Foreskin melanocyte (primary cell): ENCODE measurements at places on chromosomes 16 and 17.

DNA sequence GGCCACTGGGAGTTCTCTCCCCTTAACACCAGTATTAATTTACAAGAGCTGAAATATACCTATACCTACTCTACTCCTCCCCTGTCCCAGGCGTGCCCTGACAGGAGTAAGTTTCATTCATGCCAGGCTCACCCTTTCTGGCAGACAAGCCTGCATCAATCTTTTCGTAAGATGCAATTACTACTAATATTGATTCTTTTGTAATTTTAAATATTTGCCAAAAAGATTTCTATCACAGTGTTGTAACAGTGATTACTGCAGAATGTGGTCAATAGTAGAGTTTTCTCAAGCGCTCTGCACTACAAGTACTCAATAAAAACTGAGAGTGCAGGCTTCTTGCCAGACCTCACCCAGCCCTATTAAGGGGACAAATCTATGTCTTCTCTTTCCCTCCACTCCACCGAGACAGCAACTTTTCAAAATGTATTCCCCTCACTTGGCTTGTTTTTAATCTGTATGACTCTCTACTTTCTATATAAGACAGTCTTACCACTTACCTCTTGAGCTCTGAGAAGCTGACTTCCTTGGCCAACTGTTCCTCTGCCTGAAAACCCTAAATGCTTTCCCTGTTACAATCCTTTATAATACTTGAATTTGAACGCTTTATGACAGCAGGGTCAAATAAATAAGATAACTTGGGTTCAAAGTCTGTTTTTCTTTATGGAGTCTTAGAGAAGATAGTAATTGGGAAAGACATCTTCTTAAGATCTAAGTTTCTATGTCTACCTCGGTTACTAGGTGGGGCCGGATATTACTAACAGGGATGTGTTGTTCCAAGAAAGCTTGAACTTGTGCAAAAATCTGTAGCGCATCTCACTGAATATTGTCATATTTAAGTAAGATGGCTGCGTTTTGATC, at the start of gene TMIGD1:
Gene TMIGD1, minus strand, starts transcription at position 555 of the 858 bp plus-strand sequence. CDS start 1,924 bp downstream, outside the sequence.
- DNase-seq: no peak

GRCh38 chr17:35345445-35345925, 27.9 kb downstream of the SLFN11 start:
- DNase-seq: no peak

- DNase-seq: no peak
Measured at GRCh38 chr16:80610481-80611156, 69.8 kb downstream of the DYNLRB2 start.

DNA sequence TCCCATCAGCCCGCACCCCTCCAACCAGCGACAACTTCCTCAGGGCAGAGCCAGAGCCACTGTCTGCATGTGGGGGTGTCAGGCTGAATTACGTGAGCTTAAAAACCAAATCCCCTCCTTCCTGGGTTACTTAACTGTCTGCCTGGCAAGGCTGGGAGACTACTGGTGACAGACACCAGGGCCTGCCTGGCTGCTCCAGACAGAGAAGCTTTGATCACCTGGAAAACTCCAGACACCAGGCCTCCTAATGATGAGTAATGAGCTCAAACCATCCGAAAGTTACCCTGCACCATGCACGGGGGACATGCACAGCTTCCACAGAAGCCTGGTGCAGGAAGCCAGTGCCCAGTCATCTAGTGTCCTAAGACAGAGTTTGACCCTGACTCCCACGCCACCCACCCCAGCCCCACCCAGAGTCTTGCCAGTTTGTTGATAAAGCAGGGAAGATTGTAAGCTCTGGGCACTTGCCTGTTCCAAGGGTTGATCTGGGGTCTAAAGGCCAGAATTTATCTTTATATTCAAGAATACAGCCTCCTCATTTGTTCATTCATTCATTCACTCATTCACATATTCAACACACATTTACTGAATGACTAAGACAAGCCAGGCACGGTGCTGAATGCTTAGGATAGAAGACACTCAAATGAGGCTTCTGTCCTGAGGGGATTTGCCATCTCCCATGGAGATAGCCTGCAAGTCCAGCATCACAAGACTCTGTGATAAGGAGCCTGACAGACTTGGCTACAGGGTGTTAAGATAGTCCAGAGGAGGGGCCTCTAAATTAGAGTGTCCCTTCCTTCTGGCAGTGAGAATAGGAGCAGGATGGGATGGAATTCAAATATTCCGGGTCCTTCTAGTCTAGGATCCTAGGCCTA, 7.2 kb upstream of the CCDC182 start:
- DNase-seq: peak; percentile 22

DNA sequence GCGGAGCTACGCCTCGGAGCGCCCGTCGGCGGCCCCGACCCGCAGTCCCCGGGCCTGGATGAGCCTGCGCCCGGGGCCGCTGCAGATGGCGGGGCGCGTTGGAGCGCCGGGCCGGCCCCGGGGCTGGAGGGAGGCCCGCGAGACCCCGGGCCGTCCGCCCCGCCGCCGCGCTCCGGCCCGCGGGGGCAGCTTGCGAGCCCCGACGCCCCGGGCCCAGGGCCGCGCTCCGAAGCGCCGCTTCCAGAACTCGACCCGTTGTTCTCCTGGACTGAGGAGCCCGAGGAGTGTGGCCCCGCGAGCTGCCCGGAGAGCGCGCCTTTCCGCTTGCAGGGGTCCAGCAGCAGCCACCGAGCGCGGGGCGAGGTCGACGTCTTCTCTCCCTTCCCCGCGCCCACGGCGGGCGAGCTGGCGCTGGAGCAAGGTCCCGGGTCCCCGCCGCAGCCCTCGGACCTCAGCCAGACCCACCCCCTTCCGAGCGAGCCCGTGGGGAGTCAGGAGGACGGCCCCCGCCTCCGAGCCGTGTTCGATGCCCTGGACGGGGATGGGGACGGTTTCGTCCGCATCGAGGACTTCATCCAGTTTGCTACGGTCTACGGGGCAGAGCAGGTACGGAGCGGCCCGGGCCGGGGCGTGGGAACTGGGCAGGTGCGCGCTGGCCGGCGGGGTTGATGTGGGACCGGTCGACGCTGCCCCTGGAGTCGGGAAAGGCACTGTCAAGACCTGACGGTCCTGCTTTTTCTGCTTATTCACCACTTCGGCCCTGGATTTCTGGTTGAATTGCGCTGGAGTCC, 861 bp downstream of the RAB11FIP3 start:
- no peak for DNase-seq

DNA sequence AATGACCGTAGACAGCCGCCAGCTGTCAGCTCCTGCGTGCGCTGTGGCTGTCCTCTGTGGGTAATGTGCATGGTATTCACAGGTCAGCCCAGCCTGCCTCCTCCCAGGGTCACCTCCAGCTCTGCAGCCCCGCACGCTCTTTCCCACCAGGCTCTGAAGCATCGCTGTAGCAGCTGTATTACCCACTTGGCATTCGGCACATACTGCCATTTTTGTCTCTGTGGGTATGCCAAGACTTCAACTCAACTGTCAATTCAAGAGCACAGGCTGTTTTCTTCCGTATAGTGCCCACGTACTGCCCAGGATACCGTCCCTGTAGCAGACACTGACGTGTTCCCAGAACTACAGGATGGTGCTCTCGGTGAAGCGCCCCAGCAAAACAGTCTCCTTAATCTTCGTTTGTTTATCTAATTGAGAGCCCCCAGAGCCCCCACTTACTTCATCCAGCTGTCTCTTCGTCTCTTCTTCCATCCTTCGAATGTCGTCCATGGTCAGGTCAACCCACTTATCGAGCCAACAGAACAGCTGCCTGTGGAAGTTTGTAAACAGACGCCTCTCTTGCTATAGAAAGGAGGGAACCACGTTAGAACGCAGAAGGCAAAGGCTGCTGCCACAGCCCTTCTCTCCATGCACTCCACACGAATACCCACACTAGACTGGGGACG, 17.4 kb upstream of the INPP5K start:
- DNase-seq: no peak

DNA sequence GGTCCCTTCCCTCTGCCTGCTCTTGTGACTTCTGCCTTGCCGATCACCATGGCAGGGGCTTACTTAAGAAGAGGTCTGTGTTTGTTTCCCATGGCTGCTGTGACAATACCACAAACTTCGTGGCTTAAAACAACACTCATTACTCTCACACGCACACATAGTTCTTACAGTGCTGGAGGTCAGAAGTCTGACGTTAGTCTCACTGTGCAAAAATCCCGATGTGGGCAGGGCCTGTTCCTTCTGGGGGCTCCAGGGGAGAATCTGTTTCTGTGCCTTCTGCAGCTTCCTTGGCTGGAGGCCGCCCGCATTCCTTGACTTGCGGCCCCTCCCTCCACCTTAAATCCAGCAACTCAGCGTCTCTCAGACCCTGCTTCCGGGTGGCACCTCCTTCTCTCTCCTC, 249.2 kb upstream of the GSE1 start:
- DNase-seq: no peak

DNA sequence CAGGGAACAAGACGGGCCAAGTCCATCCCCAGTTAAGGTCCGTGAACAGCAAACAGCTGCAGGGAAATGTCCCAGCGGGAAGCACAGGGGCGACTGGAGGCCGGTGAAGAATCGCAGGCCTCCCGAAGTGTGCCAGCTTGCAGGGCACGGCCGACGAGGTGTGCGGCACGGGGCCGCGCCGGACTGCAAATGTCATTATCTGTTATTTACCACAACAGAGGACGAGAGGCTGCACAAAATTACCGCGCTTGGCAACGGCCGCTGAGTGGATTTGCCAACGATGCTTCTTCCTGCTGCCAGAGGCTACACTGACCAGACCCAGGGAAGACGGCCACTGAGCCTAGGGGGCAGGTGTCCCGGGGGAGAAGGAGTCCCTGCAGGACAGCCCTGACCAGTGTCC, 53.1 kb downstream of the RPH3AL start:
- no peak for DNase-seq

DNA sequence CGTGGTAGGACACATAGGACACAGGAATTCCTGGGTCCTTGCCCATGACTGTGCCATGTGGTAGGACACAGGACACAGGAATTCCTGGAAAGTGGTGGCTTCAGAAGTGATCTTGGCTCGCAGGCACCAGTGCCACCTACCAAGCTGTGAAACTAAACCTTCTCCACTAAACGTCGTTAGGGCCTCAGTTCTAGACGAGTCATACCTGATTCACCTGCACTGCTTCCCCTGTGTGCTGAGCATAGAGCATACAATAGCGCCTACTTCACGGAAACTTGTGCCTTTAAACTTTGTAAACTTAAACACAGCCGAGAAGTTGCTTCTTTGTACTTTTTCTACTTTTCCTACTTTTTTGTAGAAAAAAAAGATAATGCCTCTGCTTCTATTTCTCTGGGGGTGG, 4.8 kb downstream of the SOX8 start:
- DNase-seq: no peak
